SHP77 (cell line): ENCODE measurements at places on chromosomes 1 and 21.

DNA sequence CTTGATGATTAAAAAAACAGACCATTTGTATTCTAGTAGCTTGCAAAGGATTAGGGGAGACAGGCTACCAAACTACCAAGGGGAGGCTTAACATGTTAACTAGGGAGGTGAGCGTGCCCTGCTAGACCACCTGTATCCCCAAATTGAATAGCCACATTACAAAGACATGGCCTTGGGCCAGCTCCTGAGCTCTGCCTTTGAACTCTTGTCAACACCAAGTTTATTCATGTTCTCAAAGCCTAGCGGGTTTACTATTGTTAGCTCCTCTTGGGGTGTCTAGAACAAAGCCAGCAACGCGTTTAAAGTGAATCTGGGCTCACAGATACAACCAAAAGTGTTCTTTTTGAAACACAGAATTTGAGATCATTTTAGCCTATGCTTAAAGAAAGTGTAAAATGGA is 36.3 kb downstream of the SMYD2 start:
- no peak for DNase-seq

DNA sequence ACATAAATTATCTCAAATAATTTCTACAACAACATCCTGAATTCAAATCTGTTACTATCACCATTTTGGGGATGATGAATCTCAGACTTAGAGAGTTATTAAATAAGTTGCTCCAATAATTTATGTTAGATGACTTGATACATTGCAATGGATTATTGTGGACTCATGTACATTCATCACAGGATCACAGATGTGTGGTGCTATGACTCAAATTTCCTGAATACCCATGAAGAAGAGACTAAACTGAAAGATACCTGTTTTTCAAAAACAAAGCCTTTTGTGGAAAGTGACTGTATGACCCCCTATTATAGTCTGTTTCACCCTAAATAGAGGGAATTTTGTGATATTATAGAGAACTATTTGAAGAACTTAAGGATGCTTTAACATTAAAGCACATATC is 315.0 kb downstream of the PLA2G4A start:
- DNase-seq, result no peak

GRCh38 chr21:31396399-31396798 is 52.3 kb upstream of the TIAM1 start:
- DNase-seq, result no peak

GRCh38 chr1:39825432-39825941 is 36.8 kb upstream of the BMP8B start:
- no peak for DNase-seq
